ENCODE measurements at places on chromosomes 16 and 17.

- no peak for DNase-seq
Measured at GRCh38 chr17:20275653-20276052, 191.7 kb downstream of the LGALS9B start.

- DNase-seq: no peak
Measured at GRCh38 chr17:27389542-27390140, 66.6 kb upstream of the KSR1 start.

GRCh38 chr16:2846511-2847310, 11.3 kb downstream of the PRSS22 start:
- DNase-seq: no peak

DNA sequence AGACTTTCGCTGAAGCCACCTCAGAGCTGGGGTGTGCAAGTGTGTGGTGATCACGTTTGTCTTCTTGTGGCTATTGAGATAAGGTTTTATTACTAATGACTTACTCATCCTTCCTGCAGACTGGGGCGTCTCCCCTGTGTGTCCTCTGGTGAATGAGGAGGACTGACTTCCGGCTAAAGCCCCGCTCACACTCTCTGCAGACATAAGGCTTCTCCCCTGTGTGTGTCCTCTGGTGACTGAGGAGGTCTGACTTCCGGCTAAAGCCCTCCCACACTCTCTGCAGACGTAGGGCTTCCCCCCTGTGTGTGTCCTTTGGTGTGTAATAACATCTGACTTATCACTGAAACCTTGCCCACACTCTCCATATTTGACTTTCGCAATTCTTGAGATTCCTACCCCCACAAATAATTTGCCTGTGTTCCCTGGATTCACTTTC, 19.4 kb downstream of the PRDM7 start:
- DNase-seq: no peak

DNA sequence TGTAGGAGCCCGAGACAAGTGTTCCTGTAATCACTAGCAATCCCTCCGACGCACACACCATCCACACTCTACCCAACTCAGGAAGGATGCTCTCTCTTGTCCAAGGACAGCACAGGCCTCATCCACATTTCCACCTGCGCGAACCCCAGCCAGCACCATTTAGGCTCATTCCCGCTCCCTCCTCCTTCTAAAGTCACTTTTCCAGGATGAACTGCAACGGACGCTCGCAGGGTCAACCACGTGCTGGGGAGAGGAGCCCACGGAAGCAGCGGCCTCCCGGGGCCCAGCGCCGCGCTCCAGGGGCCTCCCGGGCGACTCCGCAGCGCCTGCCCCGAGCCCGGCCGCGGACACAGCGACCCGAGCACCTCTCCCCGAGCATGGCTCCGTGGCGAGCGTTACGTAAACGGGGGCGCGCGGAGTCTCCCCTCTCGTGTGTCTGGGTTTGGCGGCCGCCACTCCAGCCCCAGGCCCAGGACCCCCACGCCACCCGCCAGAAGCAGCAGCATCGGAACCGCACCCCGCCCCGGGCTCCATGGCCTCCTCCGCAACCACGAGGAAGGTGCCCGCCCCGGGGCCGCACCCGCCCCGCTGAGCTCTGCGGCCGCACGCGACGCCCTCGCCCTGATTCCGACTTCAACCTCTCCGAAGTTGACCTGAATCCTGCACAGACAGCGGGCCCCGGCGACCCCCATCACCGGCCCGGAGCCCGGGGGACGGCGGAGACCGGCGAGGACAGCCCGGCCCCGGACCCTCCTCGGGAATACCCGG, 668 bp downstream of the USP36 start:
- DNase-seq: peak; percentile 11
